Kidney epithelial cell (primary cell): ENCODE measurements at places on chromosomes 16 and 17.
A peak's percentile ranks its signal among the peaks of the same experiment; 100 is the strongest.

DNA sequence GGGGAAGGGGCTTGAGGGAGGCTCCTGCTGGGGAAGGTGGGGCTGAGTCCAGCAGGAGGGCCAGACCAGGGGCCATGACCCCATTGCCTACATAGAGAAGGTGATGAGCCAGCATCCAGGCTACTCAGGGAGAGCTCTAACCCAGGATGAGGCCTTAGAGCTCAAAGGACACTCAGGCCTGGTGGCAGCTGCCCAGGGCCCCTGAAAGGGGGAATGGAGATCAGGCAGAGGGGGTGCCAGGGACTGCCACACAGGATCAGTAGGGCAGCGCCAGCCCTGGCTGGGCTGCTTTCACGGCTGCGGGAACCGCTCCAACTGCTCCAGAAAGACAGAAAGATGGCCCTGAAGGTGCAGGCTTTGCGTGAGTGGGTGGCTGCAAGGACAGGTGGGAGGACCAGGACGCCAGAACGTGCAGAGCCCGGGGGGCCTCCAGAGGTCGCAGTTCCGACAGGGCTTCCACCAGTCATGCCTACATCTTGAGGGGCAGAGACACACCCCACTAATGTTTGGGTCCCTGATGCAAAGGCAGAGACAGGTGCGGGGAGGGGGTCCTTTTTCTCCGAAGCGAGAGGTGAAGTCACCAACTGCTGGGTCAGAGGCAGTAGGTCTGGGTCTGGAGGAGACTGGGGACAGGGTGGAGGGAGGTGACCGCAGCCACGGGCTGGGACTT lies 882 bp upstream of the ATP6V0C start:
- DNase-seq = no peak

DNA sequence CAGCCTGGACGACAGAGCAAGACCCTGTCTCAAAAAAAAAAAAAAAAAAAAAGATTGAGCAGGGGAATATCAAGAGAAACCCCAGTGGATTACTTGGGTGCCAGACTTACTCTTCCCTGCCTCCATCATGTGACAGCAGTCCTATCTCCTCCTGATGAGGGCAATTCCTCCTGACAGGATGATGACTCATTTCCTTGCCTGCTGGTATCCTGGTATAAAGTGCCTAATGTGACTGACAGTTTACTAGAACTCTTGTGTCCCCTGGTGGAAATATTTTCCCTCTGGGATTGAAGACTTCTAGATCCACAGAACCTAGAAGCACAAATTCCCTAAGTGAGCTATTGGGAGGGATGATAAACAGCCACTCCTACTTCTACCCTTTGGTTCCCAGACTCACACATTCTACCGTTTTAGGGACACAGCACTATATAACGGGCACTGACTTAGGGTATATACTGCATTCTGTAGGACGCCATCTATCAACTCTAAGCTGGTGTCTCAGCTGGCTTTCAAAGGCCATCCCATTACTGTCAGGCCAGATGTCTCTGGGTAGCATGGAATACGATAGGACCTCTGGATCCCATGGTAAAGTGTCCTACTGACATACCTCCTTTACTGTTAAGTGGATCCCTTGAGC lies 114.6 kb upstream of the MED13 start:
- DNase-seq = peak; percentile 72

- DNase-seq = no peak
These were observed 45.1 kb upstream of the IRF8 start for GRCh38 chr16:85853547-85854545.

GRCh38 chr17:37648555-37648954 lies 5.3 kb upstream of the DDX52 start:
- DNase-seq = peak; percentile 76

GRCh38 chr16:3252967-3253366 lies 3.5 kb downstream of the MEFV start:
- no peak for DNase-seq
